ENCODE measurements at places on chromosomes 6 and 20. TPM values are rescaled to one million over a fixed set of nuclear protein-coding genes. Genes with fewer than 3 reads are reported as not detected.
A peak's percentile ranks its signal among the peaks of the same experiment; 100 is the strongest.

DNA sequence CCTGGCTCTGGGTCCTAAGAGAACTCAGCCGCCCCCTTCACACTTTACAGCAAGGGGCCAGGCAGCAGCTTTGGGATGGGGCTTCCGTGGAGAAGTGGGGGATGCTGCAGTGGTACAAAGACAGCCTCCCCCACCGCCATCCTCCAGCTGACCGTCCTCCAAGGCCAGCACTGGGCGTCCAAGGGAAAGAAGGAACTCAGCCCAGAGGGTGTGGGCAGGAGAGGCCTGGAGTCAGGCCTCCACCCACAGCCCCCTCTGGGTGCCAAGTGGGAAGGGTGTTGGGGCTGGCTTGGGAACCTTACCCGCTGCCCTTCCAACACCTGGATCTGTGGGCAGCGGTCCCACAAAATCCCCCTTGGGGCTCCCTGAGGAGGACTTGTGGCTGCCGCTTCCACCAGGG lies 13.1 kb downstream of the STMN3 start:
- no peaks in the 10 kb centered on the region for H3K27me3 ChIP-seq
- H3K4me3 ChIP-seq = no peak overlapping the region
- DNase-seq = no peak
- H3K27ac ChIP-seq = no peak overlapping the region
- no peaks in the 10 kb centered on the region for H3K4me1 ChIP-seq

VNN1 gene
- total RNA-seq = 0.88 TPM

CST2 gene
- total RNA-seq = not detected

DNA sequence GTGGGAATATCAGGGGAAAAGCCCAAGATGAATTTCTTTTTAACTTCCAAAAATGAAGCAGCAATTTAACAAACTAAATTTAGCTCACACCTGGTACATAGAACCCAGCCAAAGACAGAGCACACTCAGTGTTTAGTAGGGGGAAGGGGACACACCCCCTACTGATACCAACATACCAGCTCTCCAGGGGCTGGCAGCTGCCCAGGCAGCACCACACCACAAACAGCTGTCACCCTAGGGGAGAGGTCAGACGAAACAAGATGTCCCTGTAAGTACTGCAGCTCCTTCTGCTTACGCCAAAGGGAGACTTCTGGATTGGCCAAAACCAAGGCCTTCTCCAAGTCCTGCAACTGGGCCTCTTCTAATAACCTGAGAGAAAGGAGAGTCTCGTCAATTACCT lies 26.0 kb downstream of the MDN1 start:
- no peak for DNase-seq
- no peak overlapping the region for H3K4me3 ChIP-seq
- H3K27me3 ChIP-seq = no peaks in the 10 kb centered on the region
- no peak overlapping the region for H3K27ac ChIP-seq

DNA sequence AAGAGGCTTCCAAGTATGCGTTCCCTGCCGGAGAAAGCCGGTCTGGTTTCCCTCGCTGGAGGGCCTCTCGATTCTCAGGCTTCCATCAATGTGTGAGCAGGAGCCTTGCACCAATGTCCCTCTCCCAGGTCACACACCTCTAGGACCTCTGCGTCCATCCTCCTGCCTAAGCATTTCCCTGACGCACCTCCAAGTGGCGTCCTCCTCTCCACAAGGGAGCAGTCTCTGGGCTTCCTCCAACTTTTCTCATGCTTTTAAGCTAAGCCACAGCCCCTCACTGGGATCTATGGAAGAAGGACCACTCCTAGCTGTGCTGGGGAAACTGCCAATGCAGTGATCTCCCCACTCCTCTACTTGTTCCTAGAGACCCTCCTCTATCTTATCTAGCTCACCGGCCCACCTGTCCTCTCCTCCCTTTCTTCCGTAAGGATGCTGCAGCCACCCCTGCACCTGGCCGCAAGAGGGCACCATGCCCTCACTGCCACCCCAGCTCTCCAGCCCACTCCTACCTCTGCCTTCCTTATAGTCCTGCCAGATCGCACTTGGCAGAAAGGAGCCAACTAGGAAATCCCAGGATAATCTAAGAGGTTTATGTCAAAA lies 258.7 kb downstream of the LRFN2 start:
- DNase-seq = peak; percentile 90
- no peak overlapping the region for H3K27ac ChIP-seq
- H3K4me3 ChIP-seq = no peak overlapping the region

- peaks cover 14% of the 10 kb centered on the region for H3K36me3 ChIP-seq
- no peaks in the 10 kb centered on the region for H3K4me1 ChIP-seq
- H3K4me3 ChIP-seq = no peak overlapping the region
- H3K27me3 ChIP-seq = no peaks in the 10 kb centered on the region
- DNase-seq = peak; percentile 60
- H3K27ac ChIP-seq = no peak overlapping the region
Observed at GRCh38 chr20:62879275-62880146, 17.9 kb upstream of the TCFL5 start.

- H3K27me3 ChIP-seq = no peaks in the 10 kb centered on the region
- peak; percentile 16 for DNase-seq
- H3K36me3 ChIP-seq = no peaks in the 10 kb centered on the region
- no peak overlapping the region for H3K27ac ChIP-seq
- H3K4me1 ChIP-seq = no peaks in the 10 kb centered on the region
Observed at GRCh38 chr20:58150772-58151171, 77.7 kb downstream of the ANKRD60 start.

- peaks cover 15% of the 10 kb centered on the region for H3K4me1 ChIP-seq
- H3K27me3 ChIP-seq = no peaks in the 10 kb centered on the region
- no peak overlapping the region for H3K27ac ChIP-seq
- H3K36me3 ChIP-seq = no peaks in the 10 kb centered on the region
- H3K4me3 ChIP-seq = no peak overlapping the region
Observed at GRCh38 chr20:53783768-53784167, 190.1 kb upstream of the ZNF217 start.
